ENCODE measurements at places on chromosomes 16 and 17.

DNA sequence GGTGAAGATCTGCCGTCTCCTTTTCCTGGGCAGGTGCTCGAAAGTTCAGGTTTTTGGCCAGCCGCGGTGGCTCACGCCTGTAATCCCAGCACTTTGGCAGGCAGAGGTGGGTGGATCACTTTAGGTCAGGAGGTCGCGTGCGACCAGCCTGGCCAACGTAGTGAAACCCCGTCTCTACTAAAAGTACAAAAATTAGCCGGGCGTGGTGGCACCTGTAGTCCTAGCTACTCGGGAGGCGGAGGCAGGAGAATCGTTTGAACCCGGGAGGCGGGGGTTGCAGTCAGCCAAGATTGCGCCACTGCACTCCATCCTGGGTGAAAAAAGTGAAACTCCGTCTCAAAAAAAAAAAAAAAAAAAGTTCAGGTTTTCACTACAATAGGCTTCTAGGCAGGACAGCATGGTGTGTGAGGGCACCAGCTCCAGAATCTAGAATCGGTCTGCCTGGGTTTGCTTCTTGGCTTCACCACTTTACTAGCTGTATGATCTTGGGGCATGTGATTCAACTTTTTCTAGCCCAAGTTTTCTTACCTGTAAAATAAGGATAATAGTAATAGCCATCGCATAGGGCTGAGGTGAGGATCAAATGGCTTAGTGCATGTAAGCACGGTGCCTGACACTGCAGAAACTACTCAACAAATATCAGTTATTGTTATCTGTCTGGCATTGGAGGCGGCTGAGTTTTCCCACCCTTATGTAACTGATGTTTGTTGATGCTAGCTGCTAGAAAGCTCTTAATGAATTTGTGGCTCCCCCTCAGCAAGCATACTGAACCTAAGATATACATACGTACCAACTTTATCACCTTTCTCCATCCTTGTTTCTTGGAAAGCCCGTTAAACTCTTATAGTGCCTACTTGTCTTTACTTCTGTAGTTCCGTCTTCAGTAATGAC, 1.3 kb downstream of the PSMD12 start:
- no peak for DNase-seq

DNA sequence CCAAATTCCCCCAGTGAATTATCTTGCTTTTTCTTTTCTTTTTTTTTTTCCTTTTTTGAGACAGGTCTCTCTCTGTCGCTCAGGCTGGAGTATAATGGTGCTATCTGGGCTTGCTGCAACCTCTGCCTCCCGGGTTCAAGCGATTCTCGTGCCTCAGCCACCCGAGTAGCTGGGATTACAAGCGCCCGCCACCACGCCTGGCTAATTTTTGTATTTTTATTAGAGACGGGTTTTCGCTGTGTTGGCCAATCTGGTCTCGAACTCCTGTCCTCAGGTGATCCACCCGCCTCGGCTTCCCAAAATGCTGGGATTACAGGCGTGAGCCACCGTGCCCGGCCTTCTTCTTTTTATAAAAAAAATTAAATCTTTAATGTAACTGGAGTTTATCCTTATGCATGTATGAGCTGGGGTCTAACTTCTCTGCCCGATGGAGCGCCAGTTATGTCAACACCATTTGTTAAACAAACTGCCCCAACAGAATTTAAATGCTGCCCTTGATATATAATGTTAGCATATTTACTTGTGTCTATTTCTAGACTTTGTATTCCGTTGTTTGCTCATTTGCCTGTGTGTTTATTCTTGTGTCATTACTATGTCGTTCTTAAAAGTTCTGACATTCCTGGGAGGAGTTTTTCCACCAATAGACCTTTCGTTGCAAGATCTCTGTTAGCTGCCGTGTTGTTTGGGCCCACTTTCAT, 535 bp upstream of the AURKB start:
- DNase-seq = no peak

DNA sequence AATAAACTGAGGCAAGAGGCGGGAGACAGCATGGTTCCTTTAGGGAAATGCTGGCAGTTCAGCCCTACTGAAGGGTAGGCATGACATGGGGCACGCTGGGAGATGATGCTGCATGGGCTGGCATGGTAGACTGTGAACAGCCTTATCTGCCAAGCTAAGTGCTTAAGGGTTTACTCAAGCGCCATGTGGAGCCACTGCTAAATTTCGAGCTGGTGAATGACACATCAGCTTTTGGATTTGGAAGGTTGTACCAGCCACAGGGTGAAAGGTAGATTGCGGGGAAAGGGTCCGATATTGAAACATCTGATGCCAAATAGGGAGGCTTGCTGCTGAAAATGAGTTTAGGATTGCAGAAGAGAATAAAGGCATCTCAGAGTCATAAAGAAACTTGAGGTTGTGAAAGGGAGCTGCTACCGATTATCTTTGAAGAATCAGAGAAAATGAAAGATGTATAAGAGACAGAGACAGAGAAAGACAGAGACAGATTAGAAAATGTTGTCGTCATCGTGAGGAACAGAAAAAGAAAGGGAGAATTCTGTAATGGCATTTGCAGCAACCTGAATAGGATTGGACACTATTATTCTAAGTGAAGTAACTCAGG, 16.3 kb downstream of the PIK3R5 start:
- DNase-seq = no peak

DNA sequence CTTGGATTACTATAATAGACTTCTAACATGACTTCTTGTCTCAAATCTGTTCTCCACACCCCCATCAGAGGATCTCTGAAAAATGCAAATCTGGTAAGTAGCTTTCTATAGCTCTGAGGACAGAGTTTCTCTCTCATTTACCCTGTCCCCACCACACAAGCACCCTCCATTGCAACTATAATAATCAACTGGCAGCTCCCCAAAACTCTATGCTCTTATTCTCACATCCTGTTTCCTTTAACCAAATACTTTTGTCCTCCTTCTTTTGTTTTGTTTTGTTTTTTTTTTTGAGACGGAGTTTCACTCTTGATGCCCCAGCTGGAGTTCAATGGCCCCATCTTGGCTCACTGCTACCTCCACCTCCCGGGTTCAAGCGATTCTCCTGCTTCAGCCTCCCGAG, 73.4 kb downstream of the HELZ start:
- no peak for DNase-seq

GRCh38 chr16:65271996-65272395, 150.1 kb upstream of the CDH11 start:
- no peak for DNase-seq

GRCh38 chr16:81551821-81552304, 107.3 kb downstream of the CMIP start:
- no peak for DNase-seq

GRCh38 chr17:32281011-32281451, 15.4 kb downstream of the RHBDL3 start:
- DNase-seq = no peak

GRCh38 chr16:88700636-88701482, 5.3 kb downstream of the RNF166 start:
- DNase-seq = peak; percentile 94

- DNase-seq = no peak
These were observed 136.1 kb downstream of the SPACA3 start for GRCh38 chr17:33127706-33128105.

- no peak for DNase-seq
These were observed 19.9 kb downstream of the RAI1 start for GRCh38 chr17:17701112-17701511.

- no peak for DNase-seq
These were observed 56.7 kb downstream of the GRB7 start for GRCh38 chr17:39794249-39794970.

GRCh38 chr17:33697557-33697956, 404.5 kb upstream of the ASIC2 start:
- DNase-seq = no peak

- no peak for DNase-seq
These were observed 145.0 kb upstream of the ASIC2 start for GRCh38 chr17:33438139-33438538.

GRCh38 chr17:60335289-60335688, 56.6 kb downstream of the USP32 start:
- no peak for DNase-seq

GRCh38 chr16:21239646-21240045, 6.1 kb downstream of the ANKS4B start:
- DNase-seq = no peak

- no peak for DNase-seq
These were observed 20.6 kb downstream of the ACSM1 start for GRCh38 chr16:20676837-20677236.

GRCh38 chr16:66335704-66336329, 30.7 kb upstream of the CDH5 start:
- no peak for DNase-seq

- DNase-seq = no peak
These were observed 19.9 kb downstream of the RPH3AL start for GRCh38 chr17:332558-333322.

GRCh38 chr17:66405836-66406677, 103.6 kb downstream of the PRKCA start:
- DNase-seq = no peak

DNA sequence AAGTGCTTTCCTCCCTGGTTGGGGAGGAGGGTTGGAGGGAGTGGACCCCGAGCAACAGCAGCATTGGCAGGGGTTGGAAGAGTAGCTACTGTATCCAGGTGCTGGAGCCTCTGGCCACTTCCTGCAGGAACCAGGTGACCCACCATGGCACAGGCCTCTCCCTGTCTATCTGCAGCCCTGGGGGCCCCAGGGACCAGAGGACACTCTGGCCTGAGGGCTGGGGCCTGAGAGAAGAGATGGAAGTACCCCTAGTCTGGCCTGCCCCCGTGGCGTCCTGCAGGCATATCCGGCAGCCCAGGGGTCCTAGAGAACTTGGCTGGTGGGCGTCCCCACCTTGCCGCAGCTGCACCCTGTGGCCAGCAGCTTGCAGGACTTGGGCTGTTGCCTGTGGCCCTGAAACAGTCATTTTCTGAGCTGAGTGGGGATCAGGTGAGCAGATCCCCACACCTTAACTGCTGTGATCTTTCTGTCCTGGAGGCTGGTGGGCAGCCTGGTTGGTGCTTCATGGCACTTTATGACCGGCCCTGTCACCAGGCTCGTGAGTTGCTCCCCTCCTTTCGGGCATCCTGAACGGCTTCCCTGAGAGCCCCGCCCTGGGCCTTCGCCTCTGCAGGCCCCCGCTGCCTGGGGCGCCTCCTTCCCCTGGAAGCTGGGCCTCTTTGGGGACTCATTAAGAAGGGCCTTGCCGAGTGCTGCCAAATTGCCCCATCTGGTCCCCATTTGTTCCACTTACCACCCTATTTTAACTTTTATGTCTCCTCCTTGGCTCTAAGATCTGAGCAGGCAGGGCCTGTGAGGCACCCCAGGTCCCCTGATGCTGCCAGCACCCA, 298.6 kb downstream of the SEC14L1 start:
- DNase-seq = no peak

DNA sequence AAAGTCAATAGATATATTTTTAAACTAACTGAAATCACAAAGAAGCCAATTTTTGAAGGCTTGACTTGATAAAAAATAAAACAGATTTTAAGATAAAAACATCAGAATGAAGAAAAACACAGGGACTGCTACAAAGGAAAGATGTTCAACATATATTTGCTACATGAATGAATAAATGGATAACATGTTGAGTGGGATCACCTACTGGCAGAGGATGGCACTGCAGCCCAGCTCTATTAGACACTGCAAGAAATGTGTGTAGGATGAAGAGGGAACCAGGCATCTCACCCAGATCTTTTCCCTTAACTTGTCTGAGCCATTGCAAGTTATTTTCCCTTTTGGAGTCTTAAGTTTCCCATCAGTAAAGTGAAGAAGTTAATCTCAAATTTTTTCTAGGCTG, 4.2 kb downstream of the AIPL1 start:
- no peak for DNase-seq

GRCh38 chr17:30519707-30520106, 42.5 kb downstream of the GOSR1 start:
- no peak for DNase-seq

GRCh38 chr17:81854974-81855774, 5.2 kb downstream of the P4HB start:
- DNase-seq = no peak

- DNase-seq = no peak
These were observed 35.9 kb downstream of the CMTM4 start for GRCh38 chr16:66660422-66661209.

DNA sequence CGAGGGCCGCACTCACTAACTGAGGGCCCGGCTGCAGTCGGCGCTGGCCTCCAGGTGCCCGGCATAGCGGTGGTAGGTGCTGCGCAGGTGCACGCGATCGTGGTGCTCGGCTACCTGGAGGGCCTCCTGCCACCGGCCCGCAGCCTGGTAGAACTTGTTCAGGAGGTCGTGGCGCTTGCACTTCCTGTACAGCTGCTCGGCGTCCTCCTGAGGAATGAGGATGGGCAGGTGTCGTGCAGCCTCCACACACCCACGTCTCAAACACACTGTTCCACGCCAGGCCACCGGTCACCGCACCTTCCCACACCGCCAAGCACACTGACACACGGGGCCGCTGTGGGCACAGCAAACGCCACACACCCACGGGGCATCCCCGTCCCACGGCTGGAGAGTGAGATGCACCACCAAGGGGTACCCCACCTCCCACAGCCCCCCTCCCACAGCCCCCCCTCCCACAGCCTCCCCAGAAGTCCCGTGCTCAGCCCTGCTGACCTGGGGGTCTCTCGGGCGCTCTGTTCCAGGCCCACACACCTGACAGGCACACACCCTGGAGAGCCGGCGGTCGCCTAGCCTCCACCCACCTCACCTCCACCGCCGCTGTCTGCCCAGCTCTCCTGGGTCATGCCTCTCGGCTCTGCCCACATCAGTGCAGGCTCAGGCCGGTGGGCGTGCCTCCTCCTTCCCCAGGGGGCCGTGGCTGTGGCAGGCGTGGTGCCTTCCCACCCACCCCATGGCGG, 7.4 kb upstream of the TMEM204 start:
- no peak for DNase-seq

DNA sequence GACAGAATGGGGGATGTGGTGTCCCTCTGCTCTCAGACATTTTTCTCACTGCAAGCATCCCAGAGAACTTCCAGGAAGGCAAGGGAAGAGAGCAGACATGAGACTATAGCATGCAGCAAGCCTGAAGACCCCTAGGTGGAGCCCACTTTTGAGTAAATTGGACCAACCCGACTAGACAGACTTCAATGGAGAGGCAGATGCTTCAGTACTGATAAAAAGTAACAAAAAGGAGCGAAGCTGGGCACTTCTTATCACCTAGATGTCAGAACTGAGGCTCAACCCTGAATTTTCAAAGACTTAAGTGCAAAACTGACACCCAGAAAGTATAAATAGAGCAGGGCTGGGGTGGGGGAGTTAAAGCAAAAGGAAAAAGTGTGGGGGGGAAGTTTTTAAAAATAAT, 130.8 kb downstream of the PMP22 start:
- DNase-seq = no peak

DNA sequence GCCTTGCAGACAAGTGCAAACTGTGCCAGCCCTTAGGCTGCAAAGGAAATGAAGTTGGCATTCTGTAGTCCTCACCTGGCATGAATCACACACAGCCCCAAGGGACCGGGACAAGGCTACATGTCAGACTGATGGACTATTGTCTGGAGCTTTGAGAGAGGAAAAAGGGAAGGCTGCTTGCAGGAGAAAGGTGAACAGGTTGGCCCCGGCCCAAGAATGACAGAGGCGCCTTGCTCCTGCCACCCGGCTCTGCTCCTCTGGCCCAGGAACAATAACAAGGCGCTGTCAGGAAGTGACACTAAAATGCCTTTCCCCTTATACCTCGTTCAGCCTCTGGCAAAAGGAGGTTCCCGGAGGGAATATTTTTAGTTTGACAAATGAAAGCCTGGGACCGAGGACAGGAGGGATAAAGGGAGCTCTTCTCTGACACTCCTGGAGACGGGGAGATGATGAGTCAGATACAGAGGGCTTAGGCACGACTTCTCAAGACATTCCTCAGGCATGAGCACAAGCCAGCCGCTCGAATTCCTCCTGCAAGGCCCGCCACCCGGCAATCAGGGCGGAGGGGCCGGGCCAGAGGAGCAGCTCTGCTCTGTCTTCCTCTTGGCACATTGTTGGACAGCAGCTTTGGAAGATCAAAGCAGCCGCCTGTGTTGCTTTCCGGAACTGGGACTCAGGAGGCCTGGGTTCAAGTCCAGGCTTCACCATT, 105.8 kb downstream of the NOG start:
- no peak for DNase-seq

Data from activated T-helper 1 cell treated with anti-CD3 and anti-CD28 coated beads, Interleukin-2, amount 50 U/mL, for 16 hours (primary cell).